Germinal center (tissue), 1 donor: ENCODE measurements at places on chromosomes 12 and 14.

- DNase-seq: no peak
Measured at GRCh38 chr12:25884920-25885234, 73.6 kb upstream of the RASSF8 start.

- DNase-seq: no peak
Measured at GRCh38 chr12:130081117-130081805, 81.0 kb upstream of the FZD10 start.

- no peak for DNase-seq
Measured at GRCh38 chr14:36505181-36505815, 14.7 kb downstream of the NKX2-1 start.

DNA sequence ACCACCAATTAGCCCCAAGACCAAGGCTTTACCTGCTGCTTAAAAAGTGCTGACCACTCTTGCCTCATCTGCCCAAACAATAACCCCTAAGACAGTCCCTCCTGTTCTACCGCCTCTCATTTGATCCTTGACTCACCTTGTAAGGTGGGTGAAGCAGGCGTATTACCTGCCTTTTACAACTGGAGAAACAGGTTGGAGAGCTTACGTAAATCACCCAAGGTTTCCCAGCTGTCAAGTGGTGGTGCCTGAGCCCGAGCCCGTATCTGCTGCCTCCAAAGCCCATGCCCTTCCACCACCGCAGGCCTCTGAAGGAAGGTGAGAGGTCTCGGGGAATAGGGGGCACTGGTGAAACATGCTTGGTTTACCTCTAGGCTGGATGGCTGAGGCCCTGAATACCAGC is 36.6 kb downstream of the MAX start:
- DNase-seq: no peak

- DNase-seq: no peak
Measured at GRCh38 chr12:10409392-10409791, at the start of gene KLRC4. TSS of gene KLRC4 (minus strand) at chr12:10409757. CDS start at chr12:10409575, 182 bp downstream.

DNA sequence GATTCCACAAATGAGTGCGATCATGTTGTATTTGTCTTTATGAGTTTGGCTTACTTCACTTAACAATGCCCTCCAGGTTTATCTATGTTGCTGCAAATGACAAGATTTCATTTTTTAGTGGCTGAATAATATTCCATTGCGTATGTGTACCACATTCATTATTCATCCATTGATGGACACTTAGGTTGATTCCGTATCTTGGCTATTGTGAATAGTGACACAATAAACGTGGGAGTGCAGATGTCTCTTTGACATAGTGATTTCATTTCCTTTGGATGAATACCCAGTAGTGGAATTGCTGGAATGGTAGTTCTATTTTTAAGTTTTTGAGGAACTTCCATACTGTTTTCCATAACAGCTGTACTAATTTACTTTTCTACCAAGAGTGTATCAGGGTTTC is 23.5 kb downstream of the AKAP6 start:
- no peak for DNase-seq

DNA sequence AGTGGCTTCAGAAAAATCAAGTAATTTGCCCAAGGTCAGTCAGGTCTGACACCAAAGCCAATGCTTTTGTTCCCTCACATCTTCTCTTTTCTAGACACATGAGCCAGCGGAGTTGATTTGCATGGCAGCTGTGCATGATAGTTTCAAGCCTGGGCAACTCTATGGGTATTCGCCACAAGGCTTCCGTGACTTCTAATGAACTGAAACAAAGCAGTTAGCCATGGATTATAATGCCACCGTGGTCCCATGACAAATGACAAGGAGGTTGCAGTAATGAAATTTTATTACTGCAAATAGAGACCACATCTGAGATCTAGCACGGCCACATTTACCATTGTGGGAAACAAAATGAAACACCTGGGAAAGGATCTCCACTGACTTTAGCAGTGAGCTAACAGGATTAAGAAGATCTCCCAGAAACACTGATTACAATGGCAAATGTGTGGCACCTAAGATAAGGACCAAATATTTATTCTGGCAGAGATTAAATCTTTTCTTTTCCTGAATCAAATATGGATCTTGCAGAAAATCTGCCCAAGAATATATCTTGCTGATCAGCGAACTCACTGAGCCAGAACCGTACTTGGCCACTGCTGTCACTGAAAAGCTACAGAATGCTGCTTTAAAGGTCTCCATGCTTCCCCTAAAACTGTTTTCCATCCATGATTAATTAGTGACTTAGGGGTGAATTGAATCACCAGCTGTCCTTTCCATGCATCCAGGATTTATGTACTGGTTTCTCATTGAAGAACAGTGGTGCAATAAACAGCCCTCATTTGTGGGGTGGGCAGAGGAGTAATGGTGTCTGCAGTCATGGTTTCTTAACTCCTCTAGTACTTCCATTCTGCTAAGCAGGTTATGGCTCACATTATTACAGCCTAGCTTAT is 551.0 kb downstream of the DIO2 start:
- no peak for DNase-seq

DNA sequence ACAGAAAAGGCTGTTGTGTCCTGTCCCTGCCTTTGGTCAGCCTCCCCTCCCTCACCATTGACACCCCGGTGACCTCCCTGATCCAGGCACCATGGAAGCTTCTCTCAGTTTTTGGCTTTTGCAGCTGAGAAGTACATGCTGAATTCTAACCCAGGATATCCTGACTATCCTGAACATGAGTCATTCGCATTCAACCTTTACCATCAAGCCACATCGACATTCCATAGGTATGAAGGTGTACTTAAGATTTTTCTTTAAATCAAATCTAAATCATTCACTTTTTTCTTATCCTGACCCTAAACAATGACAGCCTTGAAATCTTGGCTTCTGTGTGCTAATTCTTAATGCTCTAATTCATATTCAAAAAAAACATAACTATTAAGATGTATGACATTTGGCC is 8.7 kb upstream of the KRT78 start:
- no peak for DNase-seq

- DNase-seq: peak; percentile 36
Measured at GRCh38 chr12:113302886-113303640, 31.8 kb downstream of the SLC8B1 start.

DNA sequence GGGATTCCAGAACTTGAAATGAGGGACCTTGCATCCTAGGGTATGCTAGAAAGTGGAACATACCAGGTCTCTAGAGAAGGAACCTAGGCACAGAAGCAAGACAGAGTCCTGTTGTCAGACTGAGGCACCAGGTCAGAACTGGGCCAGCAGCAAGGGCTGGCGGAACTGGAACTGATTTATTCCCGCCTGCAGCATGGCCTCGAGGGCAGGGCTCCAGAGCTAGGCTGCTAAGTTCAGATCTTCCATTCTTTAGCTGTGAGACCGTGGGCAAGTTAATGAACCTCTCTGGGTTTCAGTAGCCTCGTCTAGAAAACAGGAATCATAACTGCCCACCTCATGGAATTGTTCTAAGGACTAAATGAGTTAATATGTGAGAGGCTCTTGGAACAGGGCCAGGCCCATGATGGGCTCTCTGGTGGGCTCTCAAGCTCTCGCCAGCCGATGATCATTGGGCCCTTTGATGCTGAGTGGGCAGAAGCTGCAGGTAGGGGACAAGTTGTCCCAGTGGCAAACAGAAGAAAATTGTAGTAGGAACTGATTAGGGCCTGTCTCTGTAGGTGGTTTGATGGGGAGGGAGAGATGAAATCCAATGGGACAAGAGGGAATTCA is 199.8 kb downstream of the ZFP36L1 start:
- DNase-seq: no peak

DNA sequence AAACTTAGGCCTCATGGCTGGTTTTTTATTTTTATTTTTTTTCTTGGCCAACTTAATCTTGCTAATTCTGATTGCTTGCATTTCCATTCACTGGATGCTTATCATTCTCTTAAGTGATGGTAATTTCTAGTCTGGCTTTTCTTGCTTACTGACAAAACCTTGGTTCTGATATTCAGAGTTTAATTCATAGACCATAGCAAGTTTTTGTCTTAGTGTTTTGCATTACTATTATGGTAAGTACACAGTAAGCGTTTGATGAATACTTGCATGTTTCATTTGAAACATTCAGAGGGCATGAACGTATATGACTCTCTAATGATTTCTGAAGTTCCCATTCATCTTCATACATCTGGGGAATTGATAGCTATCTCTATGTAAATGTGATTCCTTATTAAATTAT is 55.8 kb downstream of the GPHN start:
- DNase-seq: no peak

- DNase-seq: no peak
Measured at GRCh38 chr12:337039-337438, 52.1 kb downstream of the KDM5A start.

GRCh38 chr12:9108504-9109212 is 7.1 kb downstream of the A2M start:
- DNase-seq: no peak

DNA sequence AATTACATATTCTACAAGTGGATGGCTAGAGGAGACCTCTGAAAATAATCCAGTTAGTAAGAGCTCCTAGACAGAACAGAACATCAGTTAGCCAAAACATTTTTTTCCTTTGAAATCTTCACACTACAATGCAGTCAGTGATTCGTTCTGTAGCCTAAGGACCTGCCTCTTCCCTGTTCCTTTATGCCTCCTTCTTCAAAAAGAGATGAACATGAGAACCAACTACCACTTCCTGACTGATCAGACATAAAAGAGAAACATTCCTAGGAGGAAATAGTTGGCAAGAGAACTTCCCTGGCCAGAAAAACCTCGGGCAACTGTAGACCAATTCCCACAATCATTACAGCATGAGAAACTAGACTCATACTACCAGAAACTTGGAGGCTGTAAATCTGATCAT is 29.4 kb downstream of the ITPR2 start:
- DNase-seq: no peak

DNA sequence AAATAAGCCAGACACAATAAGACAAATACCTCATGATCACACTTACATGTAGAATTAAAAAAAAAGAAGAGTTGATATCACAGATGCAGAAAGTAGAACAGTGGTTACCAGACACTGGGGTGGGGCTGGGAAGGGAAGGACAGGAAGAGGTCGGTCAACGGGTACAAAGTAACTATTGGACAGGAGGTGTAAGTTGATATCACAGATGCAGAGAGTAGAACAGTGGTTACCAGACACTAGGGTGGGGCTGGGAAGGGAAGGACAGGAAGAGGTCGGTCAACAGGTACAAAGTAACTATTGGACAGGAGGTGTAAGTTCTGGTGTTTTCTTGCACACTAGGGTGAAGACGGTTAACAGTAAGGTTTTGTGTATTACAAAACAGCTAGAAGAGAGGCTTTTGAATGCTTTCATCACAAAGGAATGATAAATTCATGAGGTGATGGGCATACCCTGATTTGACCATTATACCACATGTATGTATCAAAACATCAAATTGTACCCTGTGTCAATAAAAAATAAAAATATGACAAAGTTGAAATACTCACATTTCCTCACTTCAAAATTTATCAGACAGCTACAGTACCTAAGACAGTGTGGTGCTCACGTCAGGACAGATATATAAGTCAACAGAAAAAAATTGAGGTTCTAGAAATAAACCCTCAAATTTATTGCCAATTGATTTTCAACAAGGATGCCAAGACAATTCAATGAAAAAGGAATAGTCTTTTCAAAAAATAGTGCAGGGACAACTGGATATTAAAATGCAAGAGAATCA is 32.8 kb downstream of the GALC start:
- DNase-seq: no peak

- DNase-seq: no peak
Measured at GRCh38 chr12:126762150-126762549, 1504.8 kb upstream of the TMEM132C start.

GRCh38 chr12:99054601-99055128 is 409.6 kb downstream of the APAF1 start:
- no peak for DNase-seq
